ENCODE measurements at places on chromosomes 3 and 15. TPM values are rescaled to one million over a fixed set of nuclear protein-coding genes. Genes with fewer than 3 reads are reported as not detected.

The SKOR1 gene
- total RNA-seq = 0.37 TPM

The EOMES gene
- total RNA-seq = 271 TPM

DNA sequence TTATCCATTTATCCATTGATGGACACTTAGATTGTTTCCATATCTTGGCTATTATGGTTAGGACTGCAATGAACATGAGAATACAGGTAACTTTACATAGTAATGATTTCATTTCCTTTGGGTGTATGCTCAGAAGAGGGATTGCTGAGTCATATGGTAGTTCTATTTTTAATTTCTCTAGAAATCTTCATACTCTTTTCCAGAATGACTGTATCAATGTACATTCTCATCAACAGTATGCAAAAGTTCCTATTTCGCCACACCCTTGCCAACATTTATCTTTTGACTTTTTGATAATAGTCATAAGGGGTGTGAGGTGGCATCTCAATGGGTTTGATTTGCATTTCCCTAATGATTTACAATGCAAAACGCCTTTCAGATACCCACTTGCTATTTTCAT is 6.2 kb upstream of the NIPA1 start:
- H3K36me3 ChIP-seq = no peaks in the 10 kb centered on the region
- no peak for DNase-seq
- H3K4me3 ChIP-seq = no peak overlapping the region
- peaks cover 8% of the 10 kb centered on the region for H3K27me3 ChIP-seq

DNA sequence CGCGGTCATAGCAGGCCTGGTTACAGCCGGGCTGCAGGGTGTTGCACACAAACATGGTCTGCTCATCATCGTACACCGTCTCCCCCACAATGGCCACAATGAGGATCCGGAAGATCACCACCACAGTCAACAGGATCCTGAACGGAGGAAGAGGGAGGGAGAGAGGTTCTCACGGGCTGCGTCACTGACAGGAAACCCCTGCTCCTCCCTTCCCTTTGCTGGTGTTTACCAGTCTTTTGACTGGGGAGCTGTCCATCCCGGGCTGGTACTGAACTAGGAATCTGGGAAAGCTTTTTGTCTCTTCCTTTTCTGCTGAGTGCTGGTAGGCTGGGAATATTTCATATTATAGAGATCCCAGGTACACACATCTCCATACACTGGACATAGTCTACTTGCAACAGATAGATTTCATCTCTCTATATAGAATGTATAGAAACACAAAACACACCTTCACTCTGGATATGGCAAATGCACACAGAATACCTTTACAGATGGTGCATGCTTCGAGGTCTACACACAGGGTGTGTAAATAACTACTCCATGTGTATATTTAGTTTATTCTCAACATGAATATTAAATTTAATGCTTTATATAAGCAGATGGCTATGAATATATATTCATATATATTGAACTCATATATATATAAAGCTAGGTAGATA is 1.4 kb downstream of the GJD2 start:
- DNase-seq = peak; percentile 93
- H3K27ac ChIP-seq = no peak overlapping the region
- H3K27me3 ChIP-seq = peaks cover 95% of the 10 kb centered on the region

- no peaks in the 10 kb centered on the region for H3K27me3 ChIP-seq
- DNase-seq = no peak
- no peak overlapping the region for H3K27ac ChIP-seq
- no peaks in the 10 kb centered on the region for H3K36me3 ChIP-seq
- H3K4me1 ChIP-seq = no peaks in the 10 kb centered on the region
Observed at GRCh38 chr3:118927449-118927848, 107.2 kb downstream of the IGSF11 start.
